ENCODE measurements at places on chromosomes 6 and 20.

GRCh38 chr6:169362501-169363121, 109.0 kb upstream of the THBS2 start:
- DNase-seq, result no peak

GRCh38 chr20:9114709-9115108, 45.8 kb downstream of the PLCB4 start:
- DNase-seq, result no peak

GRCh38 chr6:66553441-66553840, 846.4 kb upstream of the EYS start:
- no peak for DNase-seq

GRCh38 chr6:98830146-98830545, 4.2 kb upstream of the POU3F2 start:
- DNase-seq, result no peak

DNA sequence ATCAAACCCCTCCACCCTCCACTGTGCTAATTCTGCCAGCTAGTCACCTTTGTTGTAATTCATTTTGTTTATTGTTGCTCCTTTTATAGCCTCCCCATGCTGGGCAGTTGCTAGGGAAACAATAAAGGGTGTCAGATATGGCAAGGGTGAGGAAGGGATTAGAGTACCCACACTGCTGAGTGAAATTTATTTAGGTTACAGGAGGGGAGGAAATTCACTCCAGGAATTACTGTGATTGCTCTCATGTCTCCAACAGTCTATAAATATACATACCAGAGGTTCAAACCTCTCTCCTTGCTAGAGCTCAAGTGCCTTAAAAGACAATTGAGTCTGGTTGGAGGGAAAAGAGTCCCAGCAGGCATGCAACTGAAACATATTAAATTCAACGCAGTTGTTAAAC, 90.6 kb upstream of the ADGRF1 start:
- no peak for DNase-seq

DNA sequence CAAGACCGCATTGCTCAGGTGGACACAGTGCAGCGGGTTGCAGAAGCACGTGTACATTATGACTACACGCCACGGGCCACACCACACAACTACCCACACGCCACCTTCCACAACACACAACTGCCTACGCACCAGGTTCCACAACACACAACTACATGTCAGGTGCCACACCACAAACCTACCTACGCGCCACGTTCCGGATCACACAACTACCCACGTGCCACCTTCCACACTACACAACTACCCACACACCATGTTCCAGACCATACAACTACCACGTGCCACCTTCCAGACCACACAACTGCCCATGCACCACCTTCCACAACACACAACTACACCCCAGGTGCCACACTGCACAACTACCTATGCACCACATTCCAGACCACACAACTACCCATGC, 20.5 kb downstream of the THBS2 start:
- no peak for DNase-seq

All from NT2/D1 (cell line).